Fibroblast of upper back skin (primary cell): ENCODE measurements at places on chromosomes 5 and 9.

DNA sequence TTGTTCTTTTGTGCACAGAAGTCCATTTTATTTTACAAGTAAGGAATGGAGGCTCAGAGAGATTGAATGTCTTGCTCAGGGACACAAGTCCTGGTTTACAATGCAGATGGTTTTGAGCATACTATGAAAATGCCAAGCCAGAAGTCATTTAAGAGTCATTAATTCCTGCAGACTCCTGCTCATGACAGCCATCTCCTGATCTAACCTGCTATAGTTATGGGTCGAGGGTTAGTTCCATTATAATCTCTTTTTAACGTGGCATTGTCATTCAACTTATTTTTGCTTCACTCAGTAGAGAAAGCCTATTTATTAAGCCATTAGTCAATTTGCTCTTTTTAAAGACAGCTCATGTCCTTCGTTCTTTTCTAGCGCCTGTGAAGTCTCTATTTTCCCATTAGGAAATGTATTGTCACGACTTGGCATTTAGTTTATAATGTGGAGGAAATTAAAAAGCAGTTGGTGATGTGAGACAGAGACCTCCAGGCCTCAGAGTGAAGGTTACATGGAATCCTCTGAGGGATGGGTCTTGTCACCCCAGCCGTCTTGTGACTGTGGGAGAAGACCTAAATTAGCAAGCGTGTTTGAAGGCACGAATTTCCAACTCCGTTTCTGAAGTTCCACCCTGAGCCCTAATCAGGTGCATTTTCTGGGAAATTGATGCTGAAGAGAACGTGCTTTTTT lies 84.1 kb downstream of the ACTBL2 start:
- no peak for DNase-seq

DNA sequence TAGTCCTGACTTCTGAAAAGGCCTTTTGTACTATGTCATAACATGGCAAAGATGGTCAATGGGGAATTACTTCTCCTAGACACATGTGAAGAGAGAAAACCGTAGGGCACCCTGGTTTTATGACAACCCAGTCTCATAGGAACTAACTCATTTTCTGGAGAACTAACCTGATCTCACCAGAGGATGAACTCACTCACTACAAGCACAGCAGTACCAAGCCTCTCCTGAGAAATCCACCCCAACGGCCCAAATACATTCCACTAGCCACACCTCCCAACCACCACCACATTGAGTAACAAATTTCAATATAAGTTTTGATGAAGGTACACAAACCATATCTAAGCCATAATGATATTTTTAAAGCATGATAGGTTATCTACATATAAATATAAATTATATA lies 909.3 kb upstream of the CDH10 start:
- no peak for DNase-seq

DNA sequence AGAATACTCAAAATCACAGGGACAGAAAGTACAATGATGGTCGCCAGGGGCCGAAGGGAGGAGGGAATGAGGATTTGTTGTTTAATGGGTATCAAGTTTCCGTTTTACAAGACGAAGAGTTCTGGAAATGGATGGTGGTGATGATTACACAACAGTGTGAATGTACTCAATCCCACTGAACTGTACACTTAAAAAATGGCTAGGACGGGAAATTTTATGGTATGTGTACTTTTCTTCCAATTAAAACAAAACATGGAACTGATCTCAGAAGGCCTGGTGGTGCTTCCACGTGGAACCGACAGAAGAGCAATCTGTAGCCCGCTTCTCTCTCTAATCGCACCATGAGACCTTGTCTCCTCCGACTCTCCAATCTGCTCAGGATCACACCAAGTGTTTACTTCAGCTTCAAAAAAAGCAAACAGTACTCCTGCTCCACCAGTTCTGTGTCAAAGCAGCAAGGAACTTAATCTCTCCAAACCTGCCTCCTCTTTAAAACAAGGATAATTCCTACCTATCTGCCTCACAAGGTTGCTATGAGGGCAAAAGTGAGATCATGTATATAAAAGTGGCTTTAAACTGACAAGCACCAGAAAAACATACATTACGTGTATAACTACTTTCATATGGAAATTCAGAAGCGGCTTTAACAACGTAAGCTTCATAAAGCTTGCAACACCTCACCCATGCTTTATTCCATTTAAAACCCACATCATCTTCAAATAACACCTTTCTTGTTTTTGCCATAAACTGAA lies 2.1 kb downstream of the ECPAS start:
- DNase-seq, result peak; percentile 20

DNA sequence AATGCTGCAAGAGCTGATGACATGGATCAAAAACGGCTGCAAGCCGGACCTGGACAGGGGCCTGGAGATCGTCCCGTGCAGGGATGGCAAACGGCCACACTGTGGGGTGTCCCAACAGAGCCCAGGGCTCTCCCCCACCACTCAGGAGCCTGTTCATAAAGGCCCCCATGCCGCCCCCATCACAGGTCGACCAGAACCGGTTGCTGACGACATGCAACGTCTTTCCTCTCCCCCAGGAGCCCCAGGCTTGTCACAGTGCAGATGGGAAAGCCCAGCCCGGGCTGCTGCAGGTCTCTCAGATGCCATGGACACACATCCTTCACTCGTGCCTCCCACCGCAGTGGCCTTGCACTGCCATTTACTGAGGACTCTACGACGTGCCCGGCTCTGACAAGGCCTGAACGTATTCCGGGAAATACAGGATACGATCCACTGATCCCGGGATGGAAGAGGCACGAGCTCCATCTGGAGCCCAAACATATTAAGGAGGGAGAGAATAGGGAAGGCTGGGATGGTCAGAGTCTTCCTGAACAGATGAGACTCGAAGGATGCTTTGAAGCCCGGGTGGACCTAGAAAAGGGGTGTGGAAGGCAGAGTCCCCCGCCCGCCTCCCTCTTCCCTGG lies 76.5 kb upstream of the SARDH start:
- DNase-seq, result no peak

DNA sequence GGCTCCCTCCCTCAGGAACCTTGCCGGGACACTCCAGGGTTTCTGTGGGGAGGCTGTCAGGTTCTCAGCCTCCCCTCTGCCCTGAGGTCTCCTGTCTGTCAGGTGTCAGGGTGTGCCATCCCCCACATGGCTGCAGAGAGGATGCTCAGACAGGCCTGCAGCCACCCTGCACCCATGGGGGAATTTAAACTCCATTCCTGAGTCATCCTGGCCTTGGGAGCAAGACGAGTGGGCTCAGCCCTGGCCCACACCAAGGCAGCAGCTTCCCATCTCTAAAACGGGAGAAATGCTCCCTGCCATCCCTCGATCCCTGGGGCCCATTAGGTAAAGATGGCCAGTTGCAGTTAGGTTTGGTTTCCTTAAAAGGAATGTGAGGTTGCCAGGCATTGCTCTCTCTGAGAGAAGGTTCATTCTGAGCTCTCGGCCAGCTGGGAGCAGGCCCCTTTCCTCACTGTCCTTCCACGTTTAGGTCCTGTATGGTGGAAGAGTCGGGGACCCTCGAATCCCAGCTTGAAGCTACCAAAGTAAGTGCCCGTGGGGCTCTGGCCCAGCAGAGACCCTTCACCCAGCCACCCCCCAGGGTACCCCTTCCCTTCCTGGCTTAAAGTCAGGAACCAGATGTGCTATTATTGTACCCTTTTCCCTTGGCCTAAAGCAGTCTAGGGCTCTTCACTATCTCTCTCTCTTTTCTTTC lies 26.6 kb downstream of the DYNC2I2 start:
- DNase-seq, result no peak

- DNase-seq, result no peak
Measured at GRCh38 chr9:12595400-12595799, 97.8 kb upstream of the TYRP1 start.

- DNase-seq, result peak; percentile 73
Measured at GRCh38 chr5:35198075-35198474, 32.2 kb downstream of the PRLR start.

GRCh38 chr5:77463905-77464304 lies 28.2 kb downstream of the WDR41 start:
- no peak for DNase-seq

GRCh38 chr5:80370390-80370789 lies 37.5 kb upstream of the ZFYVE16 start:
- no peak for DNase-seq

- no peak for DNase-seq
Measured at GRCh38 chr5:135393691-135394090, 5.3 kb downstream of the MACROH2A1 start.

GRCh38 chr5:168024306-168024705 lies 267.1 kb upstream of the WWC1 start:
- DNase-seq, result no peak

- DNase-seq, result no peak
Measured at GRCh38 chr5:121415270-121415669, 436.4 kb upstream of the FTMT start.

DNA sequence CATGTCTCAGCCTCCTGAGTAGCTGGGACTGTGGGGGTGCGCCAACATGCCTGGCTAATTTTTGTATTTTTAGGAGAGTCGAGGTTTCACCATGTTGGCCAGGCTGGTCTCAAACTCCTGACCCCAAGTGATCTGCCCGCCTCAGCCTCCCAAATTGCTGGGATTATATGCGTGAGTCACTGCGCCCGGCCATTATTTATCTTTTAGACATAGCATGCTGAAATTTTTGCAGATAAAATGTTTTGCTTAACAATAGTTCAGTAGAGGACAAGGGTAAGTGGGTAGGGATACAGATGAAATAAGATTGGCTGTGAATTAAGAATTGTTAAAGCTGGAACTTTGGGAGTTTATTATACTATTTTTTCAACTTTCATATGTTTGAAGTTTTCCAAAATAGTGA lies 150.8 kb upstream of the GRHPR start:
- no peak for DNase-seq

DNA sequence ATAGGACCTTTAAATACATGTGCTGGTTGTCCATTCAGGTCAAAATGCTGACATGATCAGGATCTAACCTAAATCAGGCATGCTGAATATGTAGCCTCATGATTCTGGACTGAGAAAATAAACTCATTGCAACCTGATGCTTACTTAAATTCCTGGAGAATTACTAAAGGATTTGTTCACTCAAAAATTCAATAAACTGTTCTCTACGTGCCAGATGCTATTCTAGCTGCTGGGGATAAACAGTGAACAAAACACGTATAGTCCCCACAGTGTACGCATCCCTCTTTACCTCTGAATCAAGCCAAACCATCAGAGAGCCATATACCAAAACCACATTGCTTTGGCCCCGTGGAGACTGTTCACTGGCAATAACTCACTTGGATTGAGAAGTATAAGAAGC lies 6.1 kb downstream of the SCAI start:
- DNase-seq, result peak; percentile 81

- DNase-seq, result no peak
Measured at GRCh38 chr9:134896834-134897583, 16.4 kb downstream of the FCN2 start.

DNA sequence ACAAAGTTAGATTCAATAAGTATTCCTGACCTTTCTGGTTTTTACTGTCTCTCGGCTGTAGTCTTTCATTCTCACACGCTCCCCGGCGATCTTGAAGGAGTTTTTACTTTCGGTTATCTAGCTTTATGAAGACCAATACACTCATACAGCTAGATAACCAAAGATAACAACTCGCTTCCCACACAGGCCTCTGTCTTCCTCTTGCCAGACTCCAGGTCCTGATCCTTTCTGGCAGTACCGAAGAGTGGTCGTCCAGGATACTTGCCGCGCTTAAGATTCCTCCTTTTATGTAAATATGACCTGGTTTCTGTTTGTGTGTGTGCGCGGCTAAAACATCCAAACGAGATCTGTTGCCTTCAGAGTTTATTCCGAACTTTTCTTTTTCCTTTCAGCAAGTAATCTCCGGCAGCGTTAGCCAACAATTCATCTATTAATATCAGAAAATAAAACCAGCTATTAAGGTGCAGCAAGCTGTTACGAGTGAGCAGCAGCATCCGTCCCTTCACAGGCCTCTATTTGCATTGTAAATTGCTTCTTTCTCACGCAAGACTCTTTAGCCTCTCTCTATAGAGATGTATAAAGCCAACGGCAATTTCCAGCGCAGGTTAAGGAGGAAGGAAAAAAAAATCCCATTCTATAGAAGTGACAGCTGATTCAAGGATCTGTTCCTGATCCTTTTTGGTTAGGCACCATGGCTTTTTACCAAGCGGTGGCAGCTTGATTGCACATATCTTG lies 216.1 kb downstream of the MEF2C start:
- DNase-seq, result no peak

- DNase-seq, result peak; percentile 89
Measured at GRCh38 chr5:128228008-128228407, 144.4 kb downstream of the SLC12A2 start.

GRCh38 chr5:127056896-127057295 lies 16.4 kb downstream of the C5orf63 start:
- DNase-seq, result no peak

- peak; percentile 65 for DNase-seq
Measured at GRCh38 chr5:368183-369084, 46.9 kb downstream of the AHRR start.

- DNase-seq, result no peak
Measured at GRCh38 chr9:72312386-72312987, 52.5 kb downstream of the ZFAND5 start.

GRCh38 chr5:23446424-23446823 lies 61.0 kb upstream of the PRDM9 start:
- DNase-seq, result peak; percentile 7

- peak; percentile 37 for DNase-seq
Measured at GRCh38 chr5:104513121-104513602, 950.6 kb upstream of the NUDT12 start.

- no peak for DNase-seq
Measured at GRCh38 chr5:5810461-5810860, 388.0 kb downstream of the ICE1 start.

DNA sequence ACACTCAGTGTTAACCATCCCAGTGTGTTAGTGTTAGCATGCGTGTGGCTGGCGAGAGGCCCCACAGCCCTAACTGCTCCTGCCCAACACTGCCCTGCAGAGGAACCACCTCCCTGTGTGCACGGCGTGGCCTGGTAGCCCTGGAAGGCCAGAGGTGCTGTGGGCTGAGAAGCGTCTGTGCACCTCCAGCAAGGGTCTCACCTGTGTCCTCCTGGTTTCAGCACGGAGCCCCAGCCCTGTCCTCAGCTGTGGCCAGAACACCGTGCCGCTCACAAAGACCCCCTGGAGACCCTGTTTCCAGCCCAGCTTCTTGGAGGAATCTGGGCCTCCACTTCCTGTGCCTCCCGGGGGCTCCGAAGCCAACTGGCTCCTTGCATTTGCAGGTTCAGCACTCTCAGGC lies 56.1 kb upstream of the NRARP start:
- DNase-seq, result no peak

- no peak for DNase-seq
Measured at GRCh38 chr9:32855752-32856151, 72.4 kb downstream of the TMEM215 start.

DNA sequence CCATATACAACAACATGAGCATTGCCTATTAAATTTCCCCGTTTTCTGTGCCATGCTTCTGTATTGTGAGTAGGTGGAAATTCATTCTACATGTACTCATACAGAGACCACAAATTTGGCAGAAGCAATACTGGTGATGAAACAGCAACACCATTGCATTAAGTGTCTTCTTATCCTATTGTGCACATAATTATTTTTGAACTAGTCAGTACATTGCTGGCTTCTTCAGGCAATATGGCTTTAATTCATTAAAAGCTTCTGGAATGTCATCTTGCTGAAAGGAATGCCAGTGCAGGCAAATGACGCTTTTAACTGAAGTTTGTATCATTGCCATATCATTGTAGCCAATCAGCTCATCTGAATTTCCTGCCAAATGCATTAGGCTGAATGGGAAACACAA lies 82.6 kb downstream of the KIAA1958 start:
- DNase-seq, result peak; percentile 97

- DNase-seq, result no peak
Measured at GRCh38 chr5:39191216-39191615, 28.1 kb downstream of the FYB1 start.
